GM19239 (cell line): ENCODE measurements at places on chromosomes 7 and 10.

DNA sequence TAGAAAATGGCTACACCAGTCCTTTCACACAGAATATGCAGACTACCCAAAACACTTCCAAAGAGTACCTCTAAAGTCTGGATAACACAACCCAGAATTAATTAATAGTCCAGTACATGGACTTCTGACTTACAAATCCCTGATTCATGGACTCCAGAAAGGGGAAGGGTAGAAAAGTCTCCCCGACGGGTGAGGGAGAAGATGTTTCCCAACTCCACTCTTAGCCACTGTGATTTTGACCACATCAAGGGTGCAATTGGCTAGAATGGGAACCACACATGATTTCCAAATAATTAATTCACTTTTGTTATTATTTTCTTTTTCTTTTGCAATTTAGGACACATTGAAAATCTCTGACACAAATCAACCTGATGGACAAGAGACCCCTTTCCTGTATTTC is 1.4 kb downstream of the TMEM130 start:
- no peak for DNase-seq

- DNase-seq = no peak
Measured at GRCh38 chr10:43259213-43259991, 7.5 kb downstream of the RASGEF1A start.

GRCh38 chr7:11768263-11768662 is 63.7 kb downstream of the THSD7A start:
- DNase-seq = no peak

- DNase-seq = no peak
Measured at GRCh38 chr10:28302012-28302637, 739 bp downstream of the MPP7 start.

DNA sequence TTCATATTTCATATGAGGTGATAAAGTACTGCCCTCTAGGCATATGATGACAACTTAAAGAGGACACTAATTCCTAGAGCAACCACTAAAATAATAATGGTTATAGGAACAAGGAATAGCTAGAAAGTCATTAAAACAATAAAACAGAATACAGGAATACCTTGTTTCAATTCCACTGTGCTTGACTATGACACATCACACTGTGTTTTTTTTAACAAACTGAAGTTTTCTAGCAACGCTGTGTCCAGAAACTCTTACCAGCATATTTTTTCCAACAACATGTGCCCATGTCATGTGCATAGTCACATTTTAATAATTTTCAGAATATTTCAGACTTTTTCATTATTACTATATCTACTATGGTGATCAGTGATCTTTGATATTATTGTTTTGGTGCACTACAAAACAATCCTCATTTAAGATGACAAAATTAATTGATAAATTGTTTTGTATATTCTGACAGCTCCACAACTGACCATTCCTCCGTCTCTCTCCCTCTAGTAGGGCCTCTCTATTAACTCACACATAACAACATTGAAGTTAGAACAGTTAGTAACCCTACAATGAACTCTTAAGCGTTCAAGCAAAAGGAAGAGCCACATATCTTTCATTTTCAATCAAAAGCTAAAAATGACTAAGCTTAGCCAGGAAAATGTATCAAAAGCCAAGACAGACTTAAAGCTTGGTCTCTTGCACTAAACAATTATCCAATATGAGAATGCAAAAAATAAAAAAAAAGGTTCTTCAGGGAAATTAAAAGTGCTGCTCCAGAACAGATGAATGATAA is 85.8 kb downstream of the SNX13 start:
- no peak for DNase-seq

DNA sequence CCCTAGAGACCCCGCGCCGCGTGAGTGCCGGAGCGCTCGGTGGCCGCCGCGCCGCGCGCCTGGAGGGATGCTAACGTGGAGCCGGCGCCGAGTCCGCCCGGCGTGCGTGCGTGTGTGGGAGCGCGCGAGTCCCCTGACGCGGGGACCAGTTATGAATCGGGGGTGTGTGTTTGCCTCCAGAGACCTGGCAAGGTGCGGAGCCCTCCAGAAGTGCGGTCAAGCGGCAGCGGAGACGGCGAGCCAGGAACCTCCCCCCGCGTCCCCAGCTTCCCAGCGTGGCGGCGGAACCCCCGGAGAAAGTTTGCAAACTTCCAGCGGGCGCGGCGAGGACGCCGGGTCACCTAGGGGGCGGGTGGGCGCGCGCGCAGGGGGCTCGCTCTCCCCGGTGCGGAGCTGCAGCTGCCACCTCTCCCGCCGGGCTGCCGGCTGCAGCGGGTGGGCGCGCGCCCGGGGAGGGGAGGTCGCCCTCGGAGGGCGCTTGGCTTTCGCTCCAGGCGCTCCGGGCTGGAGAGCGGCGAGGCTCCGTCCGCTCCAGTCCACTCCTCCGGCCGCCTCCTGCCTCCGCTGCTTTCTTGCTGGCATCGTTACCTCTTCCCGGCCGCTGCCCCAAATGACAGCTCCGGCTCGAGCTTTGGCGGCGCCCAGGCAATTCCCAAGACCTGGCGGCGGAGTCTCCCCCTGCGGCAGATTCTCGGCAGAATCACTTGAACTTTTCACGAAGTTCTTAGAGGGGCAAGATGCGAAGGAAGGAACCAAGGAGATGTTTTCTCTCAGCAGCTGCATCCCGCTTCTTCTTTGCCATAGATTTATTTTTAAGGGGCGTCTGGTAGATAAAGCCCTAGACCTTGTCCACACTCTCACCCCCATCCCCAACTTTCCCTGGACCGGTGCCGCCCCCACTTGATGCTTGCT is 2.3 kb upstream of the CREB5 start:
- no peak for DNase-seq

GRCh38 chr10:61166489-61166888 is 222.5 kb upstream of the RHOBTB1 start:
- DNase-seq = no peak

GRCh38 chr7:34354011-34354410 is 304.0 kb upstream of the NPSR1 start:
- no peak for DNase-seq

DNA sequence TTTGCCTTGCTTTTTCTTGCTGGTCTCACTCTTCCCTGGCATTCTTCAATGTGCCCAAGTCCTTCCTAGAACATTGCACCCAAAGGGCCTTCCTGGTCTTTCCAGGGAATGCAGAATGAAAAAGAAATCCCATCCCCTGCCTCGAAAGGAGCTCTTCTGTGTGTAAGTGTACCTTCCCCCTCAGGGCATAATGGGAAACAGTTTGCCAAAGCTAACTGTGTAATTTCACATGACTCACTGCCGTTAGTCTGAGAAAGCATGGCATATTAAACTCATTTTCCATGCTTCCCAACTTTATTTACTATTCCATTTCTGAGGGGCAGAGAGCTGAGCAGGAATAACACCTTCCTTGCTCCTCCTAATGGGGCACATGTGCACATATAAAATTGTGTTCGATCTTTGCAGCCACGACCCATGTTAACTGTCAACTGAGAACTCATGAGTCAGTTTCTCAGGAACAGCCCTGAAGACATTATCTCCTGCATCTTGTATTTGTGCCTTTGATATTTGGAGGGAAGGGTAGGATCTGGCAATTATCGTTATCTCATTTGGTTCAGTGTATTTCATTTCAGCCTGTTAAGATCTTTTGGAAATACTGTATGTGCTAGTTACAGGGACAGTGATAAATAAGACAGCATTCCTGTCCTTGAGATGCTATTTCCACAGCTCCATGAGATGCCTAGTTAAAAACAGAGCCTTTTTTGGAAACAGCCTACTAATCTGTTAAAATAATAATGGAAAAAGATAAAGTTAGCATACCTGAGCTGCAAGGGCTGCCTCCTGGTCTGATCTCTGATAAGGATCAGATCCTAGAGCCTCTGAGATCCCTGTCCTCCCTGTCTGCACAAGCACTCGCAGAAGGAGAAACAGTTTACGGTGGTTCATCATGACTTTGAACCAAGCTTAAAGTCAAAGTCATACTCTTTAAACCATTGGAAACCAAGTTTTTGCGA is 42.3 kb downstream of the IKZF1 start:
- DNase-seq = no peak

DNA sequence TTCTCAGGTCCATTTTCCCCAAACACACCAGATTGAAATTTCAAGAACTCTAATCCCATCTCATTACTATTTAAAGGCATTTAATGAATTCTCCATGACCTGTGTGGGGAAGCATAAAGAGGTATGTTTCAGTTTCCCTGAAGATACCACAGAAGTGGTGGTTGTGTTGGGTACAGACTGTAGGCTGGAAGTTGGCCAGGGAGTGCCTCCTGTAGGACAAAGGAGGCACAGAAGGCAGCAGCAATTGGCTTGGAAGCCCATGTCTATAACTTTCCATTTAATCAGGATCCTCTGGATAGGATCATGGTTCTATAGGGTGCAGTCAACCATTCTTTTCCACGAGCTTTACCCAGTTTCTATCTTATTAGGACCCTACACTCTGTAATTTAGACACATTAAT is 8.6 kb upstream of the BET1 start:
- DNase-seq = no peak
